ENCODE measurements at places on chromosomes 6 and 20. TPM values are rescaled to one million over a fixed set of nuclear protein-coding genes. Genes with fewer than 3 reads are reported as not detected.

The CDH26 gene
- total RNA-seq = under 0.01 TPM

The ZNF831 gene
- total RNA-seq = not detected

The HLA-DRA gene
- 0.73 TPM for total RNA-seq

The GSS gene
- total RNA-seq = 64.7 TPM

The TFAP2D gene
- not detected for total RNA-seq

The TMEM244 gene
- total RNA-seq = 0.78 TPM

The DEFB110 gene
- not detected for total RNA-seq

Measured in subcutaneous preadipocyte (primary cell).